ENCODE measurements at places on chromosomes 2 and 18.

DNA sequence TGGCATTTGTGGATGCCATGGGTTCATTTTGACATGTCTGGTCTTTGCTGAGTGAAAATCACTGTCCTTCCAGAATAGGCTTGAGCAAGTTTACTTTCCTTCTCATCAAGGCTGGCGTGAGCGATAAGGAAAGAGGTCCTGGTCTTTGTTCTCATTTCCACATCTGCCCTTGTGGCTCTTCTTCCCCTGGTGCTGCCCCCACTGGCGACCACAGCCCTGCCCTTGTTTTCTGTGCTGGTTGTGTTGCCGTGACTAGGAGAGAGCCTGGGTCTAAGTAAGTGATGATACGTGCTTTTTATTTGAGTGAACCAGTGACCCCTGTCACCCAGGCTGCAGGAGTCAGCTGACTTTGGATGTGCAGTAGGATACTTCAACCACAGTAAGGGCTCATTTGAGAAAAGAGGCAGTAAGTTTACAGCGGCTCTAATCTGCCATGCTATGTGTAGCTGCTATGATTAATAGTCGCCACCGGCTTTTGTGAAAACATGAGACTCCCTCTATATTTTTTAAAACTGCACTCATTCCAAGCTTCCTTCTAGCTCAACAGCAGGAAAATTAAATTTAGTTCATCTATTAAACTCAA lies 441.7 kb downstream of the RNF144A start:
- DNase-seq = no peak

- no peak for DNase-seq
These were observed 99.8 kb downstream of the METTL4 start for GRCh38 chr18:2471523-2471922.

GRCh38 chr2:65291216-65292105 lies 63.8 kb downstream of the ACTR2 start:
- DNase-seq = no peak

GRCh38 chr2:11499081-11499743 lies 33.3 kb upstream of the E2F6 start:
- no peak for DNase-seq

DNA sequence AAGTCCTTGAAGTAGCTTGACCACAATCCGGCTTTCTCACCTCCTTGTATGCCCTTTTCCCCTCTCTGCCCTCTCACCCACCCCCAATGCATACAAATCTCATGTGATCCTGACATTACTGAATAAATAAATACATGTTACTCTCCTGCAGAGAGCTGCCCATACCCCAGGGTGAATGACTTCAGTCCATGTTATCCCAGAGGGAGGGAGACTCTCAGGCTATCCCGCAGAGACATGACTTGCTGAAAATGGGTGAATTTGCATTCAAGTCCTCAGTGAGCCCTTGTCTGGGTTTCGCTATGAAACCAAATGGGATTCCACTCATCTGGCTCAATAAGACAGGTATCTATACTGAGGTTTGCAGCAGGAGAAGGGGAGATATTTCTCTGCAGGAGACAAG lies 168.5 kb downstream of the FHOD3 start:
- no peak for DNase-seq

DNA sequence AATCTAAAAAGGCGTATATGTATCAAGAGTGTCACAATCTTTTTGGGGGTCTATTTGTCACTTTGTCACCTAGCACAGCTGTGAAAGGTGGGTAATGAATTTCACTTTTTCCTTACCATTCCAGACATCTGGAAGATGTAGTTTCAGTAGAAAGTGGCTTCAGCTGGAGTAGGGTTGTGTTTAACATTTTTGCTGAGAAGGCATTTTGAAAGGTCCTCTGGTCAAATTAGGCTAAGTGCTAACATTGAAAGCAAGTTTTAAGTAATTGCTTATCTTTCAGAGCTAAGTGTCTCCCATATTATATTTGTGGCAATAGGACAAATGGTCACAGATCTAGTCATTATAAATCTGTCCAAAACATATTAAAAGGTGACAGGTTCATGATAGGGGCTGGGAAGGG lies 542.1 kb upstream of the SPHKAP start:
- no peak for DNase-seq

GRCh38 chr2:151230627-151231140 lies 31.0 kb downstream of the RBM43 start:
- DNase-seq = no peak

DNA sequence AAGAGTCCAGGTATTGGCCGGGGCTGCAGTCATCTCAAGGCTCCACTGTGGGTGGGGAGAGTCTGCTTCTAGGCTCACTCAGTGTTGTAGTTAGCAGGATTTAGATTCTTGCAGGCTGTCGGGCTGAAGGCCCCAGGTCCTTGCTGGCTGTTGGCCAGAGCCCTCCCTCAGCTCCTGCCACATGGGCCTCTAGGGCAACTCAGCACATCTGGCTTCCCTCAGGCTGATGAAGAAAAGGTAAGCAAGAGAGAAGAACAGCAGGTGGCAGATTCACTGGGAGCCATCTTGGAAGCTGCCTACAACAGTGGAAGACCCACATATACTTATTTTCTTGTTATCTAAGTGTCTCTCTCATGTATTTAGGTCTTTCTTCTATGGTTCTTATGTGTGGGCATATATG lies 4.3 kb downstream of the MRPS9 start:
- DNase-seq = no peak

DNA sequence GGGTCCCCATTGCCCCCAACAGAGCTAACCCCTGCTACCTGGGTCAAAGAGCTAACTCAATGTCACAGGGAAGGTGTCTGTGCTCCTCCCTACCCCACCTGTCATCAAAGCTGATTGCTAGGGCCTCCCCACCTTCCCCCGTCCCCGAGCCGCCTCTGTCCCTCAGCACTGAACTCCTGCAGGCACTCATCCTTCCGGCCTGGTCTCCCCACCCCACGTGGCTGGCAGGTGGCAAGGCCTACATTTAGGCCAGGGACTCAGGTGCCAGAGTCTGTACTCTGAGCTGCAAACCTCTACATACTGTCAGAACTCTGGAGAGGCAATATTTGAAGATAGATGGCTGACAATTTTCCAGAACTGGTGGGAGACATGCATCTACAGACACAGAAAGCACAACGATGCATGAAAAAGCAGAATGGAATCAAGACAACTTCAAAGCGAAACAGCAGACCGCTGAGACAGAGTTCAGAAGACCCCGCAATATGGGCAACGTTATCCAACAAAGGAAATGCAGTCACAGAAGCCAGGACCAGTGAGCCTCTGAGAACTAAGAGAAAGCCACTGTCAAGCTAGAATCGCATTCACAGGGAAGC lies 195.8 kb downstream of the HDAC4 start:
- DNase-seq = peak; percentile 12

- no peak for DNase-seq
These were observed 695.5 kb downstream of the LRRTM4 start for GRCh38 chr2:76826691-76827090.

- DNase-seq = no peak
These were observed 70.6 kb upstream of the TCF7L1 start for GRCh38 chr2:85062565-85062964.

DNA sequence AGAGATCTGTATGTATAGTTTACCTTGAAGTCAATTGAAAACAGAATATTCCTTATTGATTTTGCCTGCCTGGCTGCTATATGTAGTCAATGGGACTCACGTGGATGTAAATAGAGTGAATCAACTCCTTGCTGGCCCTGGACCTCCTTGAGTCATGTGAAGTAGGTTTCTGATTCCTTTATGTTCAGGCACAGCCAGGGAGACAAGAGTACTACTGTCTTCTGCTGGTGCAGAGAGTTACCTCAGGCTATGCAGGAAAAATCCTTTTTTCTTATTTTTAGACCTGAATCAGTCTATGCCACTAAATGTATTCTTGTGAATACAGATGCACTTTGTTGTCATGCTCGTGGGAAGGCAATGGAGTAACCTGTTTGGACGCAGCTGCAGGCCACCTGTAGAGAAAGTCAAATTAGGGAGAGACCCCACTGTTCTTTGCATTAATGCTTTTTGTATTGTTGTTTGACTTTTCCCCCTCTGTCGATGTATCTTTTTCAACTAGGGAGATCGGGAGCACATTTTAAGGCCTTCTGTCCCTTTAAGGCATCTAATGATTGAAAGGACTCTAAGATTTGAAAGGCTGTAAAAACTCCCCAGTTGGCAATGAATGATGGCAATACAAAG lies 473.9 kb downstream of the ARHGAP15 start:
- DNase-seq = no peak

- DNase-seq = peak; percentile 9
These were observed 55.0 kb upstream of the CTDP1 start for GRCh38 chr18:79624356-79625170.

- no peak for DNase-seq
These were observed 97.3 kb downstream of the EFEMP1 start for GRCh38 chr2:55826246-55826645.

- no peak for DNase-seq
These were observed 13.2 kb downstream of the SLC66A3 start for GRCh38 chr2:11168488-11168887.

Data from right hindlimb (tissue), 1 donor.